NCI-H2081 (cell line): ENCODE measurements at places on chromosomes 13 and 19.

DNA sequence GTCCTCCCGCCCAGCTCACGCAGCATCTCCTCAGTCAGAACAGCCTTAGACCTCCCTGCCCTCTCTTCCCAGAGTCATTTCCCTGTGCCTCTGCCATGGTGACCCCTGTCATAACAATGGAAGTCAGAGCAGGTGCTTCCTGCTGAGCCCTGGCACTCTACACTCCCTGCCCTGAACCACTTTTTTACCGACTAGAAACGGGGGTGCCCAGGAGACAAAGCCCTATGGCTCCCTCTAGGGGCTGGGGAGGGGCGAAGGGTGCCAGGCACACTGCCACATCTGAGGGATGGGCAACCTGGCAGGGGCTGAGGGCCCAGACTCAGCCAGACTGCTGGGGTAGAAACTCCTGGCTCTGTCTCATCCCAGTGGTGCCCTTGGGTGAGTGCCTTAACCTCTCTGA is 16.4 kb downstream of the ZNF574 start:
- peak; percentile 53 for DNase-seq

- DNase-seq, result peak; percentile 46
Observed at GRCh38 chr13:72839831-72840426, 58.0 kb downstream of the PIBF1 start.

DNA sequence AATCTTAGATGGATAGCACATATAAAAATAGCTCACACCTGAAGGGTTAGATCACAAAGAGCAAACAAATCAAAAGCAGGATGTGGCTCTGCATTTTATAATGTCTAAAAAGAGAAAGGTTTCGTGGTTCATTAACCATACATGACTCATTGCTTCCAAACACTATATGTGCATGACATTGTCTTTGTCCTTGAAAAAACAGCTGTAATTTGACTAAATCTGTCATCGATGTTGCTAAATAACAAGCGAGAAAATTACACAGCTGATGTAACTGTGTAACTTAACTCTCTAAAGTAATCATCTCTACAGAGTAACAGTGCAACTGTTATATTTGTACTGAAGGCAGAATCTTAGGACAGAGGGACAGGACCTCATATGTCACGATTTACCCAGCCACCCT is 383.1 kb upstream of the GPC6 start:
- peak; percentile 95 for DNase-seq

- DNase-seq, result no peak
Observed at GRCh38 chr13:110556224-110556606, 5.3 kb downstream of the RAB20 start.

DNA sequence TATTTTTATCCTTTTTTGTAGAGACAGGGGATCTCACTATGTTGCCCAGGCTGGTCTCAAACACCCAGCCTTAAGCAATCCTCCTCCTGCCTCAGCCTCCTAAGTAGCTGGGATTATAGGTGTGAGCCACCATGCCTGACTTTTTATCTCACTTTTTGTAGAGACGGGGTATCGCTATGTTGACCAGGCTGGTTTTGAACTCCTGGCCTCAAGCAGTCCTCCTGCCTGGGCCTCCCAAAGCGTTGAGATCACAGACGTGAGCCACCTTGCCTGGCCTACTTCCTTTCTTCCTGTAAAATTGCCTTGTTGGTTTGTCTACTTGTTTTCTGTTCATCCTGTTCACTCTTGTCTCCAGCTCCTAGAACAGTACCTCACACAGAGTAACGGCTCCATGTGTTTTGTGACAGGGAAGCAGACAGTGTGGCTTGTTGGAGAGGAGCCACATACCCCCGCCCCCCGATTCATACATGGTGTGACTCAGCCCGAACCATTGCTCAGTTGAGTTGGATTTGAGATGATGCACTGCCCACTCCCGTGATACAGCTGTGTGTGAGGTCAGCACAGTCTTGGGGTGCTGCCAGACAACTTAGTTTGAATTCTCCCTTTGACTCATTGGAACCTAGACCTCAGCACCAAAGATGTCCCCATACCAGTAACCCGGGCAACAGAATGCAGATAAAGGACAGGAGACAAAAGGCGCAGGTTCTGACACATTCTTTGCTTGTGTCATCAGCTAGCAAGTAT is 34.2 kb downstream of the GPR42 start:
- DNase-seq, result no peak

GRCh38 chr13:22278336-22278929 is 607.6 kb downstream of the FGF9 start:
- DNase-seq, result peak; percentile 7

- no peak for DNase-seq
Observed at GRCh38 chr19:56896095-56896494, 55.6 kb upstream of the PEG3 start.

GRCh38 chr19:13036366-13036976 is 41.2 kb downstream of the NFIX start:
- DNase-seq, result peak; percentile 86

DNA sequence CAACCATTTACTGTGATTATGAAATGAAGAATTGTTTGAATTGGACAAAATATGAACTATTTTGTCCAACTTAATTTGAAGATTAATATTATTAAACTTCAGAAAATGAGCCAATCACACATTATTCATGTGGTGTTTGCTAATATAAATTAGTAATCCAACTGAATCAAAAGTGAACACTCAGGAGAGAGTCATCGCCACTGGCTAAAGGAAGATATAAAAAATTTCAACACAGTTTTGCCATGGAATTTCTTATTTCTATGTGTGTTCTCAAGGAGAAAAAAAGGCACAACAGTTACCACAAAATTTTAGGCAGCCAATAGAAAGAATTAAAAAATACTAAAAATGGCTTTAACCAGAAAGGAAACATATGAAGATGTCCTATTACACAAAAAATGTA is 2683.8 kb downstream of the PCDH9 start:
- DNase-seq, result no peak

DNA sequence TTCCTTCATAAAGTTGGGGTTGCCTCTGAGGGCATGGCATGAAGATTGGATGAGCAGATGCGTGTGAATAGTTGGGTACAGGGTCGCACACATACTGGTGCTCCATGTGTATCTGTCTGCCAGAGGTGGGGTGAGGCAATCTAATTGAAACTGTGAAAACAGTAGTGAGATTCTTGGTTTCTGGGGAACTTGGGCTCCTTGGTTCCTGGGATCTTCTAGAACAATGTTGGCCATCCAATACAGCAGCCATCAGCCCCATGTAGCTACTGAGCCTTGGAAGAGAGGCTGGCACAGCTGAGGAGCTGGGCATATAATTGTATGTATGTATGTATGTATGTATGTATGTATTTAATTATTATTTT is 616 bp downstream of the FCHO1 start:
- no peak for DNase-seq
